NCI-H526 (cell line): ENCODE measurements at places on chromosomes 16 and 17.

GRCh38 chr17:66957951-66958579, 6.4 kb upstream of the CACNG4 start:
- DNase-seq, result no peak

GRCh38 chr17:48529683-48530009, 1.2 kb downstream of the HOXB1 start:
- DNase-seq, result no peak

GRCh38 chr16:65984296-65984695, 382.2 kb upstream of the CDH5 start:
- no peak for DNase-seq

DNA sequence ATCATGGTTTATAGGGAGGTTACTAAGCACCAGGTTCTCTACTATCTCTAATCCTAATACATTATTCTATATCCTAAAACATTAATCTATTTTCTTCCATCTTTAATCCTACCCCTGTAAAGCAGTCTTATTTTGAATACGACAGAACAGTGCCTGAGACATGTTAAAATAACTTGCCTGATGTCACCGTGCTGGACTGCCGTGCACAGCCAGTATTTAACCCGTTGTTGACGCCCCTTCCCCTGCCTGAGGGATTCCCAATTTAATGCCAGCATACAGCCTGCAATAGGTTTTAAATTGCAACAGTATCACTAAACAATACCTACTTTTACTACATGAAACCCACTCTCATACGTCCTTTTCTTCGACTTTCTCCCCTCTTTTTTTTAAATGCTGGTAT, 133.3 kb downstream of the PARN start:
- no peak for DNase-seq

DNA sequence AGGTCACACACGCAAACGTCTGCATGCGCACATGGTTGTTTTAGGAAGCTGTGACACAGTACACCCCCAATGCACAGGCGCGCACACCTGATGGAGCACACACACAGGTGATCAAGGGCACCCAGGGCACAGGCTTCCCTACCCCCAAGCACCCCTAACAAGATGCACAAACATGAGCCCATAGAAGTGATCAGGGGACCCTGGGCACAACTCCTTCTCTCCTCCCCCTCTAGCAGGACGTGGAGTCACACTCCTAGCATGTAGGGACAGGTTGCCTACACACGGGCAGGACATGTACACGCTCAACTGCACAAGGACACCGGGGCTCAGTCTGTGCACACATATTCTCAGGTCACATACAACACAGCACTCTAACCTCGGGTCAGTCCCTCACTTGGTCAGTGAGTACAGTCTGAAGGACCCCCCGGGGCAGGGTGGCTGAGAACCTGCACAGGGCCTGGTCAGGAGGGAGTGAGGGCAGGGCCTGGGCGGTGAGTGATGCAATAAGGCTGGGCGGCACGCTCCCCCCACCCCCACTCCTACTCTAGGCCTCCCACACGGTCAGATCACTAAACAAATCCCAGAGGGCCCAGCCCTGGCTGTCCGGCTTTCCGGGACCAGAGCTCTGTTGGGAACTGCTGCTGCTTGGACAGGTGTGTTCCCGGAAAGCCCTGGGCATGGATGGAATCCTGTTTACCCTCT, 751 bp upstream of the DOC2B start:
- no peak for DNase-seq

DNA sequence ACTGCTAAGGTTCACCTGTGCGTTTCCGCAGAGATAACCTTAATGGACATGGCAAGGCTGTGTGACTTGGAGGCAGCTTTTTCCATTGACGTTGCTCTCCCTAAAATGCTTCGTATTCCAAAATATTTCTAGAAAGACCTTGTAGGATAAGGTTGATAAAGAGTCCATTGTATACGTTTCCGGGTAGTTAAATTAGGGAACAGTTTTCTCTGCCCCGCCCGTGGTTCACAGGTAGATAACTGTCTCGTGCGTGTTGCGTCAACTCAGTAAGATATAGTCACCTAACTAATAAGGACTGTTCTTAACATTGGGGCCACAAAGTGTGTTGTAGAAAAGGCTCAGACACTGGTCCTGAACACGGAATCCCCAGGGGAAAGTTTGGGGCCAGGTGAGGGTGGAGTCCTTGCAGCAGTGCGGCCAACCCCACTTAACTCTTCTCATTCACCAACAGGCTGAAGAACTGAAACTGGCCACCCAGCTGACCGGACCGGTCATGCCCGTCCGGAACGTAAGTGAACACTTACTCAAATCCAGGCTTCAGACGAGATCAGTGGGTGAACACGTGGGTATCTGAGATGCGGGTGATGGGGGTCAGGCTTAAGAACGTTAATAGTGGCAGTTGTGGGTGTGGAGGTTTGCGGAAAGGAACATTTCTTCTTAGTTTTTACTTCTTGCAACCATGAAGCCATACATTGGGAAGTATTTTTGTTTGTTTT, 1.6 kb downstream of the RPL13 start:
- no peak for DNase-seq

DNA sequence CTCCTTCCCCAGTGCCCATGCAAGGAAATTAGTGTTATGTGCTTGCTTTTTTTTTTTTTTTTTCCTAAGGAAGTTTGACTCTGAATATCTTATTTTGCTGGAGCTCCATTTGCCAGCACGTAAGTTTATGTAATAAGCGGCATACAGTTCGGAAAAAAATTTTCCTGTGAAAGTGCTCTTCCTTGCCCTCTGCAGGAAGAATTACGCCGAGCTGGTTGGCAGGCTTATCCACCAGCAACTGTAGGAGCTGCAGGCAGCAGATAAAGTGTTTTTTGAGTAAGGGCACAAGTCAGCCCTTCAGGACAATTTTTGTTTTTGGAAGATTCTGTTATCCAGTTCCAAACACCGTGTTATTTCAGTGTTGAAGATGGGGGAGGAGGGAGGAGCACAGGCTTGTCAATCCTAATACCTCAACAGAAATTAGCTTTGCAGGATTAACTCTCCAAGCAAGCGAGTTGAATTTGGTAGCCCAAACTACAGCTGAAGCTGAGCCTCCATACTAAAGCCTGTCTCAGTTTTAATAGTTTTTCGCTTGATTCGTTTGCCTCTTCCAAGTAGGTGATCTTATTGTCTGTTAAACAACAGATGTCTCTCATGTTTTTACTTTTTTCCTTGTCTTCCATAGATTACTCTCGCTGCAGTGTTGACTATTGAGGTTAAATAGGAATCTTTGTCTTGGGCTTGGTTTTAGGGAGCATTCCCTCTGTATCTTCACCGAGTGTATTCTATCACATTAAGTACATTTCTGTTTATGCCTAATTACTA, 1.1 kb downstream of the SPECC1 start:
- peak; percentile 61 for DNase-seq

DNA sequence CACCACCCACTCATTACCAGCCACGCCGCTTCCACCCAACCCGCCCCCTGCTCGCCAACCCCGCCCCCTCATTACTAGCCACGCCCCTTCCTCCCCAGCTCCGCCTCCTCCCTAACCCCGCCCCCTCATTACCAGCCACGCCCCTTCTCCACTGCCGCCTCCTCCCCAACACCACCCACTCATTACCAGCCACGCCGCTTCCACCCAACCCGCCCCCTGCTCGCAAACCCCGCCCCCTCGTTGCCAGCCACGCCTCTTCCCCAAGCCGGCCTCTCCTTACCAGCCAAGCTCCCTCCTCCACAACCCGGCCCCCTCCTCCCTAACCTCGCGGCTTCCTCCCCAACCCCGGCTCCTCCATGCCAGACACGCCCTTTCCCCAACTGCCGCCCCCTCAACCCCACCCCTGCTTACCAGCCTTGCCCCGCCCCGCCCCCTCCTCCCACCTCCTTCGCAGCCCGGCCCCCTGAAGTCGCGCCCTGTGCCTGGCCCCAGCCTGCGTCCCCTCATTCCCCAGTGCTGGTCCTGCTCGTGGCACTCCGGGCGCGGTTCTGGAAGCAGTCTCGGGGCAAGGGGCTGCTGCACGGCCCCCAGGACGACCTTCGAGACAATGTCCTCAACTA, 7.3 kb downstream of the SLC22A31 start:
- DNase-seq, result peak; percentile 76

DNA sequence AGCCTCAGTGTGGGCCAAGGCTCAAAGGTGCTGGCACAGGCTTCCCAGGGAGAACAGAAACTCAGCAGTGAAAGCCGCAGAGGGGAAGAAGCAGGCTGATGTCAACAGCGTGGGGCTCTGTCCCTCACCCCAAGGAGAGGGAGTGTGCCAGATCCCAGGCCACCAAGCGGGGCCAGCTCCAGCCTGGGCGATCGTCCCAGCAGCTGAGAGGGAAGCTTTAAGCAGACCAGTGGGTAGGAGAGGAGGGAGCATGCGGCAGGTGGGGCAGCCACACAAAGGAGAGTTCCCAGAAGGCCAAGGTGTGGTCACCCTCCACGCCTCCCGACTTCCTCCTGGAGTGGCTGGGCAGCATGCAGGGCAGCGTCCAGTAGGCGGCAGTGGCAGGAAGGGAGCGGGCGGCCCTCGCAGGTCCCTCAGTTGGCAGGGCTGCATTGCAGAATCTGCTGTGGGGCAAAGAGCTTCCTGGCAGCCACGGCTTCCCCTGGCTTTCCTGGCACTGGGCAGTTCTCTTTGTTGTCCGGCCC, 6.0 kb downstream of the SYNGR2 start:
- no peak for DNase-seq

DNA sequence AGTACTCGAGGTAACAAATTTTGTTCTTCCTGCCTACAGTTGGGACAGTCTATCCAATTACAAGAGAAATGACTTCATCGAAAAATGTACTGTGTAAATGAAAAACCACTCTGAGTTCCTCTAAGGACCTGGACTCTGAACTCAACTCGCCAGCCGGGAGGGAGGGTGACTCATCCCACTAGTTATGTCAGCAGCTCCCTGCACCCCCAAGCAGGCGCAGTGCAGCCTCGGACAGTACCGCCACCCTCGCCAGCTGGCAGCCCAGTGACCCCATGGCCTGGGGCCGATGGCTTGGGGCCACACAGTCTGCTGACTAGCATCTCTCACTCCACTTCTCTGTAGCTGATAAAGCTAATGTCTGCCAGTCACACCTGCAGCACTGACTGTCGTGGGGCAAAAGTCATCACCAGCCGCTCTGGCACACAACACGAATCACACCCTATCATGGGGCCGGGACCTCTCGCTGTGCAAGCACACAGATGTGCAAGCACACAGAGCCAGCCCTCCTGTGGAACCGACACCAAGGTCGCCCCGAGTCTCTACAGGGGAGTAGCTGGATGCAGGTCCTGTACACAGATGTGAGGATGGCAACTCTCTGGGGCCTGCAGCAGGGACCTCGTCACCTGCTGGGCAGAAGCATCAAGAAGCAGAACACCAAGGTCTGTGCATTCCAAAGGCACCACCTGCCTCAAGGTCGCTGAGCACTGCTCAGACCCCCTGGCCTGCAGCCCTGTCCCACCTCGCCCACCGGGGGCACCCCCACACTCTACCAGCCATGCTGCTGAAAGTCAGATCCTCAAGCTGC, 5.7 kb downstream of the CSNK1D start:
- no peak for DNase-seq

- peak; percentile 75 for DNase-seq
Measured at GRCh38 chr17:28901866-28902818, 737 bp downstream of the DHRS13 start.

DNA sequence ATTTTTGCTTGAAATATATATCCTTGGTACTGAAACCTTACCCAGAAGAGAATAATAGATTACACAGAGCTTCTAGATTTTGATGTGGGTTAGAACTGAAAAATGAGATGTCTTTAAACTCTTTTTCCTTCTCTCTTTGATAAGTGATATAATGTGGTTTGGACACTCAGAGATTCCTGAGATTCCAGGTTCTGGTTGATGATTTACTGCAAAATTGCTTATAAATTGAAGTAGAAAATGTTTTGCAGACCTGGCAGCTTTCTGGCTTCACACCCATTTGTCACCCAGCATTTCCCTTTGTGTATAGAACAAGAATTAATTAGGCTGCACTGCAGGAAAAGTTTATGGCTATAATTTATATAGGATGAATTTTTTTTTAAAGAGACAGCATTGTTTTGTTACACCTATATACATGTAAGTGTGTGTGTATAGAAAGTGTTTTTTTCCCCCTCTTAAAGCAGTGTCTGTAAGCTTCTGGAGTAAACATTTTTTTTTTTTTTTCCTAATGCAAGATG, 23.5 kb downstream of the AATF start:
- DNase-seq, result no peak

- DNase-seq, result peak; percentile 95
Measured at GRCh38 chr17:7887482-7888183, 956 bp upstream of the CHD3 start.

- no peak for DNase-seq
Measured at GRCh38 chr17:31156326-31156725, 61.5 kb downstream of the NF1 start.

DNA sequence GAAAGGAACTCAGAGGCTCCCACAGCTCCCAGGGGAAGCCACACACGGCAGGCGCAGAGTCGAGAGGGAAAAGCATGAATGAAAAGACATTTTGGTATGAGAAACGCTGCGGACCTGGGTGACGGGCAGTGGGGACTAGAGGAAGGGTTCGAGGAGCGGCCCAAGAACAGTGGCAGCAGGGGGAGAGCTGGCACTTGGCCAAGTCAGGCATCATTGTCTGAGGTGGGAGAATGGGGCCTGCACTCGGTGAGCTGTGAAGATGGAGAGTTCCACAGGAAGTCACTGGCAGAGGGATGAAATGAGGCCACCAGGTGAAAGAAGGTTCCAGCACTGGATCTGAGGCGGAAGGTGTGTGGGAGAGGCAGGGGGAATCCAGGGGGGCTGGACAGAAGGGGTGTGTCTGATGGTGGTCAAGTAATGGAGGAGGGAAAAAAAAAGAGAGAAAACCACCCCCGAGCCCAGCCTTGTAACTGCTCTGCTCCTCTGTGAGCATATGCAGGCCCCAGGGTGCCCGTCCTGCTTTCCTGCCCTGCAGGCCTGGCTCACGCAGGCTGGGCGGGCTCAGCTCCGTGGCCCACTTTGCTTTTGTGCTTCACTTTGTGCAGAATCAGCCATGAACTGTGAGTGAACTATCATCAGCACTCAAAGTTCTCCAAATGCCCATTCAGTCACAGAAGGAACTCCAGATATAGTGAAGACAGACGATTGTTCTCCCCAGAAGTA, 31.8 kb downstream of the TMEM204 start:
- no peak for DNase-seq

GRCh38 chr16:4245077-4245791, 3.4 kb upstream of the SRL start:
- DNase-seq, result peak; percentile 39

DNA sequence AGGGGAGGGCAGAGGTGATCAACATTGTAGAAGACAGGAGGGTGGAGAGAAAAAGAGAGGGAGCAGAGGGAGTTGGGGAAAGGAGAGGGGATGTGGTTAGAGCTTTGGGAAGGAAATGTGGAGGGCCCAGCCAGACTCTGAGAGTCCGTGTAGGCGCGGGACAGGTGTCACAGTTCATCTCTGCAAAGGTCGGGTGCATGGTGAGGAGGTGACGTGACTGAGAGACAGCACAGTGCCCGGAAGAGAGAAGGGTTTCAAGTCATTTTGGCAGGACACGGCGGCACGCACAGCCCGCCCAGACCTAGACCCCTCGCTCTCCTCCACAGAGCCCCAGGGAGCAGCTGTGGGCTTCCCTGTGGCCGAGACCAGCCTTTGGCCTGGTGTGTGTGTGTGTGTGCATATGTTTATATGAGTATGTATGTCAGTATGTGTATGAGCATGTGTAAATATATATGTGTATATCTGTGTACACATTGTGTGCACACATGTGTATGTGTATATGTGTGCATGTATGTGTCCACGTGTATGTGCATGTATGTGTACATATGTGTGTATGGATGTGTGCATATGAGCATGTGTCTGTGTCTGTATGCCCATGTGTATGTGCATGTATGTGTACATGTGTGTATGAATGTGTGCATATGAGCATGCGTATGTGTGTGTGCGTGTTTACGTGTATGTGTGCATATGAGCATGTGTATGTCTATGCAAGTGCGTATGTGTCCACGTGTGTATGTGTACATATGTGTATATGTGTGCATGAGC, 104.6 kb downstream of the SEC14L1 start:
- no peak for DNase-seq

GRCh38 chr16:84808826-84809225, 11.0 kb upstream of the CRISPLD2 start:
- no peak for DNase-seq
